ENCODE measurements at places on chromosomes 2 and 18.

DNA sequence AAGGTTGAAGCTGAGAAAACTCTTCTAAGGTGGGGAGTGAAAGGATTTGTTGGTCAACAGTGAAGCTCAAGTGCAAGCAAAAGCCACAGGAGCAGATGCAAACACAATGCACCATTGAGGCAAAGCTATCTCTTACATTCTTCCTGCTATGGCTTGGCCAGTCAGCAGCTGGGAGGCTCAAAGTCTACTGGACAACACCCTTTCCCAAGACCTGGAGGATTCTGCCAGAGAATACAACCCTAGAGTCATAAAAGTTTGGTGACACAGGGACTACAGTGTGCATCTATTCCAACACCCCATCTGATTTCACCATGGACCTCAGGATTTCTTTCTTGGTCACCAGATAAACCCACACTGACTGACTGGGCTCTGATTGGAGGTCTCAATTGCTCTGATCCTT, 342.0 kb downstream of the HRH4 start:
- no peak for DNase-seq

DNA sequence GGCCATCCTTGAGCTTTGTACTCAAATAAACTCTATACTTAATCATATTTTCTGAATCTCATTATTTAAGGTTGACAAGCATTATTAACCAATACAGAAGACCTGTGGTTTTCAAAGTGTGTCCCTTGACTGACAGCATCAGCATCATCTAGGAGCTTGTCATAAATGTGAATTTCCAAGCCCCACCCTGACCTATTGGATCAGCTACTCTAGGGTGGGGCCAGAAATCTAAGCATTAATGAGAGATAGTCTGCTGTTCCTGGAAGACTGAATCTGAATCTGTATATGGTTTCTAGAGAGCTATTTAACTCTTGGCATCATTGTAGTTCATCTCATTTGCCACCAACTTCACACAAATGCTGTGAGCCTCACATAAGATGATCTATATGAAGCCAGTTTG, 86.6 kb downstream of the CD8B2 start:
- DNase-seq, result no peak

GRCh38 chr2:68764041-68764805, 29.6 kb downstream of the ARHGAP25 start:
- DNase-seq, result no peak

DNA sequence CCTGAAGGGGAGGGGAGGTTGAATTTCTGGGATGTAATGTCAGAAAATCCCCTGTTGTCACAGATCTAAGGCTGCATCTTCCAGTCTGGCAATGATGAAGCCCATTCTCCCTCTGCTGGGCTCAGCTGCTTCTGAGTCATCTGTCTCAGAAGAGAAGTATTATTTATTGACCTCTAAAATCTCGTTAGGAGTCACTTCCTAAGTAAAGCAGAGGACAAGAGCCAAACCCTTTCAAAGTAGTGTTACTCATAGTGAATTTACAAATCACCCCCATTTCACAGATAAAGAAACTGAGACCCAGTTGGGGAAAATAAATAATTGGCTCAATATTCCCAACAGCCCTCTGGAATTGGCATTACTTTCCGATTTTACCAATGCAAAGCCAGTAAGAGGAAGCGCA, 167.3 kb upstream of the SKOR2 start:
- peak; percentile 10 for DNase-seq

- no peak for DNase-seq
These were observed 65.7 kb downstream of the PXDN start for GRCh38 chr2:1678609-1679008.

DNA sequence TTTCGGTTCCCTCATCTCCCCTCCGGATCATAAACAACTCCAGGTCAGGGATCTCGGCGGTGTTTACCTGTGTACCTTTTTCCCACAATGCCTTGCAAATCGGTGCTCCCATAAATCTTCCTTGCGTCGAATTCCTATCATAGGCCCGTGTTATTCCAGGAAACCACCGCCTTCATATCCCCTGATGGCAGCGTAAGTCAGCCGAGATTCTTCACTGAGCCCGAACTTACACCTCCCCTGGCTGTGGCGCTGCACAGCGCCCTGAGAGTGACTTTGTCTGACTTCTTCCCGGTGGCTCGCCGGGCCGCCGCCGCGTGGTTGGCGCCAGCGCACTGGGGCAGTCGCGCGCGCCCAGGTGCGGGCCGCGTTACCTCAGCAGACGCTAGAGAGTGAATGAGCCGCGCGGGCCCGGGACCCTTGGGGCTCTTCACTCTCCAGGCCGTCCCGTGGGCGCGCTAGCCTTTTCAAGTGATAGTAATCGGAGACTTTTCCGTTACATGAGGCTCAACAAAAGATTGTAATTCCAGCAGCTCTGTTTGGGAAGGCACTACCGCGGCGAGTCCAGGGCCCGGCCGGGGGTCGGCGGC, 101.6 kb downstream of the SPTBN1 start:
- DNase-seq, result peak; percentile 69

- no peak for DNase-seq
These were observed 139.0 kb downstream of the MSH2 start for GRCh38 chr2:47541848-47542450.

- no peak for DNase-seq
These were observed 193.5 kb downstream of the EIPR1 start for GRCh38 chr2:3184167-3184566.

DNA sequence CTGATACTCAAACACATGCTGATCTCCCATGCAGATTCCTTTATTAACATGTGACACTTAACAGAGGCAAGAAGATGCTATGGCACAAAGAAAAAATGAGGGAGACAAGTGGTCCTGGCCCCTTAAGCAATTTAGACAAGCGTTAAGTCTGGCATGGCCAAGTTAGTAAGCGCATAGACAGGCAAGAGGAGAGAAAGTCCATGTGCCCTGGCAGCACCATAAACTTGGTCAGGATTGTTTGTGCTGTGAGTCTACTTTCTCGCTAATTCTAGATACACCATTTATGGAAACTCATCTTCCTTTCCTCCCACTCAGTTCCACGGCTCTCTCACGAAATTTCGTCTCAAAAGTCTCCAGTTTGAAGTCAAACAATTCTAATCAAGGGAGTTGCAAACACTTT, 138.9 kb downstream of the RBMS1 start:
- DNase-seq, result no peak

All from MCF 10A (cell line).